ENCODE measurements at places on chromosomes 3 and 15. TPM values are rescaled to one million over a fixed set of nuclear protein-coding genes. Genes with fewer than 3 reads are reported as not detected.

DNA sequence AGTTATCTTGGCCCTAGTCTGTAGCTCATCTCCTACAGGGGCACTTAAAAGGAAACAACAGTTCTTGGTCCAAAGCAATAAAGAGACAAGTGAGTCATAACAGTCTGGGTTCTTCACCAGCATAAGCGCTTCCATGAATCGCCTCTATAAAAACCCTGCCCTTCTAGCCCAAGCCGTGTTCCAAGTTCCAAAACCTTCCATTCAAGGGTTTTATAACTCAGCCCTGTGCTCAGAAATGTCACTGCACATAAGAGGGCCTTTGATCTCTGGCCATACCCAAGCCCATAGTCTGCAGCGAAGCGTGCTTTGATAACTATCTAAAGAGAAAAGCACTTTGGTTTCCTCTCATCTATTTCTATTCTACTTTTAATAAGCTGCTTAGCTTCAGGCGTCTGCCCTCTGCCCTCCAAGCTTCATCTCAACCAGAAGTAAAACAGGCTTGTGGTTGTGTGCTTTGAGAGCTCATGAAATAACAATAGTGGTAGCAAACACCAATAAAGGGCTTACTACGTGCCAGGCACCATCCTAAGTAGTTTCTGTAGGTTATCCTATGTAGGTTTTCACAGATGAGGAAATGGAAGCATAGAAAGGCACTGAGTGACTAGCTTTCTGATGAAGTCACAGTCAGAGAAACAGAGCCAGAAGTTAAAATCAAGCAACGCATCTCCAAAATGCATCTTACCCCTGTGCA, 64.0 kb upstream of the AKAP13 start:
- no peak for DNase-seq

GRCh38 chr15:51172193-51172592, 77.5 kb upstream of the TNFAIP8L3 start:
- DNase-seq: no peak

- DNase-seq: peak; percentile 43
Measured at GRCh38 chr3:30356866-30357753, 249.3 kb upstream of the TGFBR2 start.

- no peak for DNase-seq
Measured at GRCh38 chr3:124779116-124779515, 48.9 kb downstream of the UMPS start.

- peak; percentile 40 for DNase-seq
Measured at GRCh38 chr3:169383770-169384169, 279.7 kb downstream of the MECOM start.

Gene DUSP7
- 69.1 TPM for total RNA-seq

Gene RAD54L2
- 28.2 TPM for total RNA-seq

Gene RAD51
- 6.1 TPM for total RNA-seq

Gene SEMA3G
- not detected for total RNA-seq

Gene KIF15
- 5.6 TPM for total RNA-seq

Measured in MCF 10A (cell line).